ENCODE measurements at places on chromosomes 16 and 17.

GRCh38 chr17:60729854-60730253 lies 52.2 kb downstream of the BCAS3 start:
- no peak for DNase-seq

- DNase-seq = no peak
Observed at GRCh38 chr17:58353389-58353825, 1.4 kb upstream of the SUPT4H1 start.

- DNase-seq = no peak
Observed at GRCh38 chr17:73320601-73321264, 8.9 kb upstream of the CDC42EP4 start.

GRCh38 chr16:11051879-11052808 lies 107.8 kb downstream of the CLEC16A start:
- no peak for DNase-seq

DNA sequence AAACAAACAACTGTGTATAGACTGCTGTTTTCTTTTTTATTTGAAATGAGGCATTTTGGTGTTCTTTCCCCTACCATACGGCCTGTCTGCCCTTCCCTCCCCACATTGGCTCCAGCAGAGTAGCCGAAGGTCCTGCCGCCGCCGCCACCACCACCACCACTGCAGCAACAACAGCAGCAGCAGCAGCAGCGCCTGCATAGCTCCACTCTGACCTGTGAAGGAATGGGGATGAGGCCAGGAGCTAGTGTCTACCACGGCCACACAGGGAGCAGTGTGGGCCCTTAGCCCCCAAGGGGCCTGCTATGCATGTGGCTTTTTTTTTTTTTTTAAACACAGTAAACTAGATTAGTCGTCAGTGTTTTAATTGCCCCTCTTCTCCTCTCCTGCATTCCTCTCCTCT lies 5.6 kb upstream of the CDK5R1 start:
- no peak for DNase-seq

- no peak for DNase-seq
Observed at GRCh38 chr17:59151006-59151405, 4.0 kb downstream of the SKA2 start.
